GM23338 (cell line): ENCODE measurements at places on chromosomes 2 and 18.

- DNase-seq: no peak
Measured at GRCh38 chr18:39661856-39662366, 2096.3 kb upstream of the CELF4 start.

- DNase-seq: no peak
Measured at GRCh38 chr2:111711270-111711669, 172.7 kb downstream of the ANAPC1 start.

- peak; percentile 41 for DNase-seq
Measured at GRCh38 chr18:36872329-36872728, 43.4 kb downstream of the KIAA1328 start.

DNA sequence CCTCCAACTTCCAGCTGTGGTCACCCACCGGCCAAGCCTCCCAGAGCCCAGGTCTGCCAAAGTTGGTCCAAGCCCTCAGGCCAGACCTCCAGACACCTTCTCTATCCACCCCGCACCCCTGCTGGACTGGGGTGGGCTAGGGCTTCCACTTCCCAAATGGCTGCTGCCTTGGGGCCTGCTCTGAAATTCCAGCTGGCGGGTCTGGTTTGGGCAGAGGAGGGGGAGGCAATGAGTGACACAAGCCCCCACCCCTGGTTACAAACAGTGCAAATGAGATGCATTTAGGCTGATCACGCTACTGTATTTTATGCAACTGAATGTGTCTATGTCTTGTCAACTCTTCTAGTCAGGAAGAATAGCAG, 14.6 kb downstream of the POU3F3 start:
- no peak for DNase-seq

GRCh38 chr18:48933578-48934414, 17.0 kb downstream of the SMAD7 start:
- no peak for DNase-seq

GRCh38 chr18:69780851-69781250, 166.8 kb downstream of the CD226 start:
- no peak for DNase-seq

DNA sequence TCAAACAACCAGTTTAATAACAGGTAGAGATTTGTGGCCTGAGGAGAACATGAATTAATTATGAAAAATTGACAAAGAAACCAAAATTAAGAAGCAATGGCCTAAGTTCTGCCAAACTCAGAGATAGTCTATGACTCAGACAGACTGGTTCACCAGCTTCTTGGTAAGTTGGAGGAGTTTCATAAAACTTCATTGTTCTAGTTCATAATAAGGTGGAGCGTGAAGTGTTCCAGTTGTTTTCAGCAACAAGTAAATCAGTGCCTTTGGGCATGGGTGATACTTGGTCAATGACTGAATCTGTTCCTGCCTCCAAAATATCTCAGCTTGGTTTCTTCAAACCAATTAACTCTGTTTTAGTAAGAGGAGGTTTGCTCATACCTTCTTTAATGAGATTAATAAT, 40.0 kb downstream of the SLC40A1 start:
- DNase-seq: no peak

- DNase-seq: no peak
Measured at GRCh38 chr2:209523041-209523740, 99.3 kb downstream of the MAP2 start.

DNA sequence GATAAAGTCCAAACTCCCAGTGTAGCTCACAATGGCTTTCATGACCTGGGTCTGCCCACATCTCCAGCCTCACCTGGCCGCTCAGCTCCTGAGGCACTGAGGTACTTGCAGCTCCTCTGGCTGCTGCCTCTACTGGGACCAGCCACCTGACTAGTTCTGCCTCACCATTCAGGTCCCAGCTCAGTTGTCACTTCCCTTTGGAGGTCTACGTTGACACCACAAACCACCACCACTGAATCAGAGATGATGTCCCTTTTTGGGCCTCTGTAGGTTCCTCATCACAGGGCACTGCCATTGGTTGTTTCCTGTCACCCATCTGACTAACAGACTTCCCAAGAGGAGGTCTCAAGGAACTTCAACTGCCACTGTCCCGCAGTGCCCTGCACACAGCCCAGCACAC, 21.2 kb downstream of the SPP2 start:
- no peak for DNase-seq

GRCh38 chr2:212109792-212110680, 428.6 kb downstream of the ERBB4 start:
- DNase-seq: peak; percentile 55

GRCh38 chr2:23029111-23029510, 355.9 kb upstream of the KLHL29 start:
- DNase-seq: no peak

DNA sequence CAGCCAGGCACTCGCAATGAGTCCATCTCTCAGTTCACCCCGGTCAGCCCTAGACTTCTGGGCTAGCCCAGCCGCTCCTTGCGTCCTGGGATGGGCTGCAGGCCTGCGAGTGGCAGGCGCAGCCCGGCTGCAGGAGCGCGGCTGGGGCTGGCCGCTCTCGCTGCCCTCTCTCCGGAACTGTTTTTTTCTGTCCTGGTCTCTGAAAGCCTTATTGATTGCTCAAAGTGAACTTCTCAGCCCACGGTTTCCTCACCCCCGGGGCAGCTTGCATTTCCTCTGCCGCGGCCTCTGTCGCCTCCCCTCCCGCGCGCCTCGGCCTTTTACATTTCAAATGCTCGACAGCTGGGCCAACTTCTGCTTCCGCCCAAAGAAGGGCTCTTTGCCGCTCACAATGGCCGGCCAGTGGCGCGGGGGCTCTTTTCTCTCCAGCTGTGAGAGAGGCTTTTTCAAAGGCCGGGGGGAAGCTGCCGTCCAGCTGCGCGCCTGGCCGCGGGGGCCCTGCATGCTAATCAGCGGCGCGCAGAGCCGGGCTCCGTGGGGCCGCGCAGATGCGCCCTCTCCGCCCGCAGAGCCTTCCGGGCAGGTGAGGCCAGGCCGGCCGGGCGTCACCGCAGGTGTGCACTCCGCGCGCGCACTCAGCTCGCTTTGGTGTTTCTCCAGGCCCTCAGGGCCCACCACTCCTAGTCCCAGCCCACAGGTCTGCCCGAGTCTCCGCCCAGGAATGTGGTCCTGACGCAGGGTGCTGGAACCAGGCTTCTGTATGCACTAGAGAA, 513.8 kb downstream of the RNF144A start:
- peak; percentile 91 for DNase-seq

GRCh38 chr2:217660423-217660822, 342.4 kb downstream of the TNS1 start:
- DNase-seq: no peak

- DNase-seq: no peak
Measured at GRCh38 chr2:58293056-58293455, 51.9 kb upstream of the FANCL start.

DNA sequence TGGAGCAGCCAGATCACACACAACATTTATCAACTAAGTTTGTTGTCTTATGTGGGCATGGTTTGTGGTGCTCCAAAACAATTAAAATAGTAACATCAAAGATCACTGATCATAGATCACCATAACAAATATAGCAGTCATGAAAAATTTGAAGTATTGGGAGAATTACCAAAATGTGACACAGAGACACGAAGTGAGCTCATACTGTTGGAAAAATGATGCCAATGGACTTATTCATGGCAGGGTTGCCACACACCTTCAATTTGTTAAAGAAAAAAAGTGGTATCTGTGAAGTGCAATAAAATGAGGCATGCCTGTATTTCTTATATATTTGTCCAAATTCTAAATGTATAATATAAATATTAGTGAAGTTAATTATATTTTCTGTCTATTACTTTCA, 42.9 kb upstream of the CABYR start:
- DNase-seq: no peak

DNA sequence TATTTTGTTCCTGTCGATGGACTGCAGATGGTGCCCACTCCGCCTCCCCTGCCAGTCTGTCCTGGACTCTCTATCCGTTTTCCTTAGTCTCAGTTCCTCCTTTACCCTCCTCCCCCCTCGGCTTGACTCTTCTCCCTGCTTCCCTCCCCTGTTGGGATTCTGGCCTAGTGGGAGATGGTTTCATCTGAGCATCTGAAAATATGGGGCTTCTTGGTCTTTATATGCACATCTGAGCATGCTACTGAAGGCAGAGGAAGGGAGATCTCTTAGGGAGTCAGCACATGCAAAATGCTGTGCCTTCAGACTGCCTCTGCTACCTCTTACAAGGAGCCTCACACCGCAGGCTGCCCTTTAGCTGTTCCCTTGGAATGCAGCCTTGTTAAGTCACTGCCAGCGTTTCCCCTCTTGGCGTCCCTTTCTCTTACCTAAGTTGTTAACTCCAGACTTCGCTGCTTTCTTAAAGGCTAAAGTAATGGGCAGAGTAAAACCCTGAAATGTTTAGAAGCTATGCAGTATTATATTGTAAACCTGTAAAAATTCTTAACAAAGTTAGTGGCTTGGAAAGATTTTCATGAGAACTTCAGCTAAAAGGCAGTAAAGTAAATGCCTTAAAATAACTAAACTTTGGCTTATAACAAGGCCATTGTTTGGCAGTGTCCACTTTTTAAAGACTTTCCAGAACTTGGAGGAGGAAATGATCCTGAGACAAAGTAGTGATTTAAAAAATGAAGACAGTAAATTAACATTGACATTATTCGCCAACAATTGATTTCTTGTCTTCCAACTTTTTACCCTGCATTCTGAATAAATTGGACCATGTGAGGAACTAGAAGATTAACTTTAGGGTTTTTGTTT, 49.8 kb downstream of the LDLRAD4 start:
- peak; percentile 77 for DNase-seq

- no peak for DNase-seq
Measured at GRCh38 chr2:196162586-196163175, 8.7 kb downstream of the STK17B start.

DNA sequence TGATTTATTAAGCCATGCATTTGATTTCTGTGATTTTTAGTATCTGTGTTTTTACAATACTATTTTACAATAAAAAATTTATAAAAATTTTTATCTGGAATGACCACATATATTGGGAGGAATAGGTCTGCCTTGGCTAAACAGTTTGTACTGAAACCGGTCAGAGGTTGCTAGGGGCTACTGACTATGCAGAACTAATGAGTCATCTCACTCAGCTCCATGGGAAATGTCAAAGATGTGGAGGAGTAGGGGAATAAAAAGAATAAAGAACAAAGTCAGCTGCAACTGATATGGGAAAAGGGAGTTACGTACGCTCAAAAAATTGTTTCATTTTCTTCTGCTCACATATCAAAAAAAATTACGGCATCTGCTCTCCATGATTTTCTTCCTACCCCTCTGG, 8.6 kb upstream of the TMEM163 start:
- no peak for DNase-seq

DNA sequence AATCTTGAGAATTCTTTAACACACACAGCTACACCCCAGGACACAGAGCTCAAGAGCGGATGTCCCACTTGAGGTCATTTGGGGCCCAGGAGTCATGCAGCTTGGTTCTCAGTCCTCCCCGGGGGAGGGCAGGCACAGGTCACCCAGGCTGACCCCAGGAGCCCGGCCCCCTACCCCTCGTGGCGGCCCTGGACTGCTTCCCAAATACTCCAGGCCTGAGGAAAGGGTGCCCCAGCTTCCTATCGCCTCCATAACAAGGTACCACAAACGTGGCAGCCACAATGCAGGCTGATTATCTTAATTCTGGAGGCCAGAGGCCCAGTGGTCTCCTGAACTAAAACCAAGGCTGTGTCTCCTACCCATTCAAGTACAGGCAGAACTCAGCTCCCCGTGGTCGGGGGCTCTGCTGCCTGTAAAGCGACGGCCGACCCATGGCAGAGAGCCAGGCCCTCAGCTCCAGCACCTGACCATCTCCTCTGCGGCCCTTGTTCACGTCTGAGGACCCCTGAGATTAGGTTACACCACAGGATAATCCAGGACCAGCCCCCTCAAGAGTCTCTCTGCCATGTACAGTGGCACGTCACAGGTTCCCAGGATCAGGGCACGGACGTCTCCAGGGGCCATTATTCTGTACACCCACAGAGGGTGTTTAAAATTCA, 10.5 kb downstream of the SLC66A2 start:
- no peak for DNase-seq

DNA sequence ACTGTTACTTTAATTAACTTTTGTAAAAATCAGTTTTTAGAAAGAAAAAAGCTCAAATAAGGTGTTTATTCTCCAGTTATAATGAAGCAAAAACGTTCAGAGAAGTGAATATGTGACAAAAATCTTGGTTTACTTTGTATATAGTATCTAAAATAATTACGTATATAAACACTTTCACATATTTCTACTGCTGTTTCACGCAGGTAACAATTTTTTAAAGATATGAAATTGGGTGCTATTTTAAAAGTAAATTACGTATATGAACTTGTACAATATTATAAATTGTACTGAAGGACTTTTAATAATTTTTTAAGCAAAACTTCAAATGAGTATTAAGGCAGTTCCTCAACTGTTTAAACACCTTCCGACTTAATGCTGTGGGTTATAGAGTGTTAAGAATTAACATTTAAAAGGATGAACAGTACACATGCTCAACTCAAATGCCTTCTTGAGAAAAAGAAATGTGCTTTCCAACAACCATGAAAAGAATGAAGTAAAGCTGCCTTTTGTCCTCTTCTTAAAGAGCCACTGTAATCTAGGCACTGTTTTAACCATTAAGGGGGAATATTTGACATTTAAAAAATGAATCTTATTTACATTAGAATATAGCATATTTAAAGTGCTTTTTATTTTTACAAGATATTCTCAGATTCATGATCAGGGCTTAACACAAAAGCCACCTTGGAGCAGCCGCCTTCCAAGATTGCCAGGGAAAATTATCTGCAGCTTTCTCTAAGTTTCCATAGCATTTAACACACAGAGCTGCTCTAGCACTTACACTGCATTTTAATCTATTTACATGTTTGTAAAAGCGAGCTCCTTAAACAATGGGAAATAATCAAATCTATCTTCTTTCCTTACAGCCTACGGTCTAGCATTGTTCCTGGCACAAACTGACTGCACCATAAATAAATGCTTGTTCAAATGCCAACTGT, 56.5 kb upstream of the CDKL4 start:
- peak; percentile 14 for DNase-seq

DNA sequence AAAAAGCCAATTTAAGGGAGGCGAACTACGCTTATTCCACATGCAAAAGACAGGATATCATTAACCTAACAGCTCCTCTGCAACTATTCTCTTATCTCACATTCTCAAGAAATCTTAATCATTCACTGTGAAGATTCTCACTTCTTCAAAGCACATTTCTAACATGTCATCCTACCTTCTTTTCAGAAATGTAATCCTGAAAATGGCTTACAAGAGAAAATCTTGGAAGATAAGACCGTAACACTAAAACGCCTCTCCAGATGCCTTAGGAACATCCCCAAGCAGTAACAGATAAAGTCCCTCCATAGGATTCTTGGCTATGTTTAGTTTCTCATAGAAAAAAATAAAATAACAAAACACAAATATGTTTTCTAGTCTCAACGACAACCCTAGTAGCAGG, 373.9 kb upstream of the CNTNAP5 start:
- DNase-seq: no peak

- DNase-seq: no peak
Measured at GRCh38 chr2:200616193-200616592, 30.4 kb downstream of the AOX1 start.

GRCh38 chr2:55123851-55124269, 73.6 kb upstream of the RTN4 start:
- DNase-seq: peak; percentile 65
